Hepatic stellate cell (primary cell): ENCODE measurements at places on chromosomes 1 and 21.

- DNase-seq, result no peak
Observed at GRCh38 chr1:56921479-56921878, 44.3 kb downstream of the C8B start.

DNA sequence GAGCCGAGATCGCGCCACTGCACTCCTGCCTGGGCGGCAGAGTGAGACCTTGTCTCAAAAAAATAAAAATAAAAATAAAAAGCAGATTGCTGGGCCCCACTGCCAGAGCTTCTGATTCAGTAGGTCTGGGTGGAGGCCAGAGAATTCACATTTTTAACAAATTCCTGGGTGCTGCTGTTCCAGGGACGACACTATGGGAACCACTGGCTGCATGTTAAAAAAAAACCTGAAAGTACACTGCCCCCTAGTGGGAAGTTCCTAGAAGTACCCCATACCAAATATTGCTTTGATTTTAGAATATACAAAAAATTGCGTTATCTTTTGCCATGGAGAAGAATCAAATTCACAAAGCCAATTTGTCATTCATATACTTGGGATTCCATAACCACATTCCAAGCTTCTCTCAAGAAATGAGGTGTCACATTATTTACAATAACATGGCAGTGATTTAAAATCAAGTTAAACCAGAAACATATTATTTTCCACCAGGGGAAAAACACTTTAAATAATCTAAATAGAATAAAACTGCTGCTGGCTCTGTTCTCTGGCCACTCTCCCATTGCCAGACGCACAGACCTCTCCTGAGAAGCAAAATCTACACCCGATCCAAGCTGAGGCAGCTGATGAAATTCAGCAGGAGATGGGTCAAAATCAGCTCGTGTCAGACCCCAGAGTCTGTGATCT lies 27.4 kb downstream of the SYF2 start:
- DNase-seq, result peak; percentile 70

GRCh38 chr1:34975338-34975737 lies 9.8 kb downstream of the TMEM35B start:
- DNase-seq, result no peak

DNA sequence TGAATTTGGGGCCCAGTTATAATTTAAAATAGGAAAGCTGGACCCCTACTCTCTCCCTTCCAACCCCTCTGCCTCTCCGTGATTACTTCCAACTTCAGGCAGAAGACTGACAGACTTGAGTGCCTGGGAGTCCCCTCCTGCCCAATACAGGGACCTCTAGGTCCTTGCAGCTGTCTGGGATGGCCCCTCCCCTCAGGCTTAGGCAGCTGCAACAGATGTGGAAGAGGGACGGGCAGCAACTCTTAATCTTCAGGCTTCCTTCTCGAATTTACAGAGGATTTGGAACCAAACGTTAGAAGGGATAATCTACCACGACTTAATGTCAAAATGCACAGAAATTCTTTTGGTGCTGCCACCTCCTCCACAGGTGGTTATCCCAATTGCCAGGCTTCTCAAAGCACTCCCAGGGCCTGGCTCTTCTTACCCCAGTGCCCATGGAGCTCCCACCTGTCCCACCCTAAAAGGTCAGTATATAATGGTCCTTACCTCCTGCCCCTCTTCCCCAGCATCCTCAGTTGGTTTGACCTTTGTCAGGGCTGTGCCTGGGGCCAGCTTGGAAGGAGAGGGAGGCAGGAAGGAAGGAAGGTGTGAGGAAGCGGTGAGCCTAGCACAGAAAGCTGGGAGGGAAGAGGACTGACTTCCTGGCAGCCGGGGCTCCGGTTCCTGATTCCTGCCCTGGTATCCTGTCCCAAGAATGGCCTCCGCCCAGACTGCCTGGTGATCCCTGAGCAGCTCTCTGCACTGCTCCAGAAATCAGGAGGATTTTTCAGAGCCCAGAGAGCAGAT lies 2.8 kb downstream of the PEA15 start:
- no peak for DNase-seq

DNA sequence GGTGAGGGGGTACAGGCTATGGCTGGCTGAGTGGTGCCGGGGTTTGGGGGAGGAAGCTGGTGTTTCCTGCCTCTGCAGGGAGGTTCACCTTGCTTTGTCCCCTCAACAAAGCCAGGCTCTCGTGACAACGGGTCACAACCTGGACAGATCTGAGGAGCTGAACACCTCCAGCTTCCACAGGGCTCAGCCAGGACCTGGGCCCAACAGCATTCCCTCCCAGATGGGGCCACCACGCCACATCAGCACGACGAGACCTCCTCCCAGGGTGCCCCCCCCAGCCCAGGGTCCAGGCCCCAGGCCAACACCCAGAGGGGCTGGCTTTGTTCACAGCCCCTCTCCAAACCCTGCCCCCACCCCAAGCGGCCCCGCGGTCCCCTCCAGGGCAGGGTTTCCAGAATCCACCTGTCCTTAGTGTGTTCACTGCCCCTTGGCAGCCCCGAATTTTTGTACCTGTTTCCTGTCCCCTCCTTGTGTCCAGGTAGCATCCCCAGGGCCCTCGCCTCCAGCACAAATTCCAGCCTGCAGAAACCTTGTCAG lies 34.7 kb downstream of the UBE2G2 start:
- DNase-seq, result no peak

DNA sequence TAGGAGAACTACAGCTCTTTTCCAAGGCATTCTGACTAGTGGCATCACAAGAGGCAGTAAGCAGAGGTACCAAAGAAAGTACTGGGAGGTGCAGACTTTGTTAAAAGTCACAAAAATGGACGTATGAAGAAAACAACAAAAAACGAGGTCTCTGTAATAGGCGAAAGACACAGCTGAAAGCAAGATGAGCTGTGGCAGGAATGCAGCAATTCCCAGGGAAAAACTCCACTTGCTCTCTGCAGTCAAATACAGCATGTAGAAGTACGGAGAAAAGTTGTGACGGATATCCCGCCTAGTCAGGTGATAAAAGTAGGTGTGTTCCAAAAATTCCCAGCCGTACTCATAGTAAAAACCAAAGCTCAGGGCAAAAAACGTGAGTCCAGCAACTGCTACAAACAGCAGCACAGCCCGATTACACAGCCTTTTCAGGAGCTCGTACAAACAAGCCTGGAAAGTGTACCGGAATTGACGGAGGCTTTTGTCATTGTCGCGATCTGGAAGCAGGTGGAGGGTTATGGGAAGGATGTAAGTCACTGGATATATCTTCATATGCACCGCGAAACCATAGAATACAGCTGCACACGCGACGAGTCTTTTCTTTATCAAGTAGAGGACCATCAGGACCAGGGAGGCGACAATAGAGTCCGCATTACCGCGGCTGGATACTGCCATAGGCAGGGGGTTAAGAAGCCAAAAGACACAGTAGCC lies 979 bp downstream of the PIGM start:
- DNase-seq, result no peak

DNA sequence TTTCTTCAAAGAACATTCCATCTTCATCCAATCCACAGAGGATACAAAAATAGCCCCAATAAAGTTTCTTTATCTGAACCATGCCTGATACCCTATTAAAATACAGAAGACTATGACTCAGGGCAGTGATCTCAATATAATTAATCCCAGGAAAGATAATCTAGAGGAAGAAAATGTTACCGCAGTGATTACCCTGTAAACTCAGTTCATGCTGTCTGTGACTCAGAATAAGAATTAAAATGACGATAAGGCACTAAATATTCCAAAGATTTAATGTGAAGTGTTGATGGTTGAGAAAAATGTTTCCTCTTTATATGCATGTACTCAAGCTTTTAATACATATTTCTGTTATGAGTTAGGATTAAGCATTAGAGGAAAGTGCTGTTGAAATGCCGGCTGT lies 88.6 kb upstream of the LYPLAL1 start:
- DNase-seq, result no peak

DNA sequence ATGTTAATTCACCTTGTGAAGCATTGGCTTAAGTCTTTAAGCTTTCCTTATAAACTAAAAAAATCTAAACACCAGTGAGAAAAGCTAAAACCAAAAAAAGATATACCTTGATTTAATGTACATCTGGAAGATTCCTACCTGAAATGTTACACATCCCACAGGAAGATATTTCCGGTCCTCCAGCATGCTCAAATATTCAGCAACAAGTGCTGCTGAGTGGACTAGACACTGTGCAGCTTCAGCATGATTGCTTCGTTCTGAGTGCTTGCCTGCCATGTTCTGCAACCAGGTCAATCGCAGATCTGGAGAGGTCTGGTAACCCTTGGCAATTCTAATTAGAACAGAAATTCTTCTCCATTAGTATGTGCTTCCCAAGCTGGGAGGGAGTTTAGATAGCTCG lies 57.3 kb downstream of the USP1 start:
- no peak for DNase-seq

DNA sequence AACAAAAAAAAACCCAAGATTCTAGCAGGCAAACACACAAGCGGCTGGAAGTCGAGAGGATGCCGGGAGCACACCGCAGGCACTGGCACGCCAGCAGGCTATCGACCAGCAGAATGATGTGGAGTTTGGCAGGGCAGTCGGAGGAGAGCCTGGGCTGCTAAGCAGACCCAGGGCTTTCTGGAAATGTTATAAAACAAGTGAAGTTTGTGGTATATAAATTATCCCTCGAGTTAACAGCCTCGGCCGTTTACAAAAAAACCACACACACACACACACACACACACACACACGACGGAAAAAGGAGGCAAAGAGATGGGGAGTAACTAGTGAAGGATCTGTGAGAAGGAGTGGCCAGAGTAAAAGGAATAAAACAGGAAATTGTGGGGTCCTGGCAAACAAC lies 87.2 kb upstream of the IVNS1ABP start:
- peak; percentile 21 for DNase-seq

GRCh38 chr21:41954654-41955499 lies 1.1 kb upstream of the C2CD2 start:
- no peak for DNase-seq

DNA sequence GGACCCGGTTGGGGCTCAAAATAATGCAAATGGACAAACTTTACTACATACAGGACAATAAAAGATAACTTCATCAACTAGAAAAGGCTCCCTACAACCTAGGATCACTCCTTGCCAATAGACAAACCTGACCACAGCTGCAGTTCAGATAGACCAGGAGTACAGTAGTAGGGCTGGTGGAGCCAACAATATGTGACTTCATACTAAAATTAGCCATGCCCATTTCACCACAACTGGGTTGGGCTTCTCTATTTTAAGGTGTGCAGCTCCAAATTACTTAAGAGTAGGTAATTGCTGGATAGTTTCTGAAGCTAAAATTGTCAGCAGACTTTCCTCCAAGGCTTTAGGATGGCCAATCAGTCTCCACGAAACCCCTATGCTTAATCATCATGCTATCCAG lies 3.9 kb downstream of the DENND1B start:
- no peak for DNase-seq

- DNase-seq, result no peak
Observed at GRCh38 chr1:223348439-223348838, 15.5 kb downstream of the SUSD4 start.

DNA sequence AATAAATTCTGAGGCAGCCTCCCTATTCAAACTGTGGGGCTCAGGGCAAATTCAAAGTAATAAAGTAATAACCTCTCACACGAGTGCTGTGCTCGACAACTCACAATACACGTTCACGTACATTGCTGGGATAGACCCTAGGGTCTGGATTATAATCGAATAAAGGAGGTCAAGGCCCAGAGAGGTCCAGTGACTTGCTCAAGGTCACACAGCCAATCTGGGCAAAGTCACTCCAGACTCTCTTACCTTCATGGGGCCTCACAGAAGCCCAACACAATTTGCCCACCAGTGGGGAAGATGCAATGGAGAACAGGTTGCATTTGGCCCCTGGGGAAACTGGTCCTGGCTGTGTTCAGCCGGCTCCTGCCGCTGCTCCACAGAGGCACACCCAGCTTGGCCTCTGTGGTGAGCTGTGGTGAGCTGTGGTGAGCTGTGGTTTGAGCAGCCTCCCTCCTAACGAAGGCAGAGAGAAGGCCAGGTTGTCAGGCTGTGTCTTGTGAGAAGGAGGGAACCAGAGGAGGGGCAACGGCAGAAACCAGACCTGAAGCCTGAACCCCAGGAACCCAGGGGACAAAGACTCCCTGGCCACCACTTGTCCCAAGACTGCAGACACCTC lies 35.1 kb downstream of the NUAK2 start:
- DNase-seq, result peak; percentile 63

- DNase-seq, result no peak
Observed at GRCh38 chr1:196063294-196063693, 544.9 kb downstream of the KCNT2 start.

- DNase-seq, result no peak
Observed at GRCh38 chr21:17708522-17709265, 96.0 kb upstream of the BTG3 start.

GRCh38 chr1:26019641-26020315 lies 1.8 kb upstream of the EXTL1 start:
- peak; percentile 60 for DNase-seq

DNA sequence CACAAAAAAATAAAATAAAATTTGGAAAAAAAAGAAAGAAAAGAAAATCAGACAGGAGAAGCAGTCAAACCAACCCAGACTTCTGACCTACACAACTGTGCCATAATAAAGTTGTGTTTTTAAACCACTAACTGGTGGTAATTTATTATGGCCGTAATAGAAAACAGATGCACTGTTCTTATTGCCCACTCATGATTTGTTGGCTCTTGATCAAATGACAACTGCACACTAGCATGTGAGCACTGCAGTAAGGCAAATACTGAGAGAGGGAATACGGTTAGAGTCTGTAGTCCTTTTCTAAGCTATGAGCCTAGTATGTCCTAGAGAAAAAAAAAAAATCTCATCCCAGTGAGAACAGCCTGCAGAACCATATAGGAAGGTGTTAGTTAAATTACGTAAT lies 61.2 kb upstream of the TNR start:
- no peak for DNase-seq
